Stimulated activated CD8-positive, alpha-beta memory T cell treated with anti-CD3 and anti-CD28 coated beads, Interleukin-15, amount 100 ng/mL, for 1 hour (primary cell): ENCODE measurements at places on chromosomes 7 and 10.
A peak's percentile ranks its signal among the peaks of the same experiment; 100 is the strongest.

- peak; percentile 71 for DNase-seq
Measured at GRCh38 chr10:102072673-102073527, 7.8 kb downstream of the HPS6 start.

DNA sequence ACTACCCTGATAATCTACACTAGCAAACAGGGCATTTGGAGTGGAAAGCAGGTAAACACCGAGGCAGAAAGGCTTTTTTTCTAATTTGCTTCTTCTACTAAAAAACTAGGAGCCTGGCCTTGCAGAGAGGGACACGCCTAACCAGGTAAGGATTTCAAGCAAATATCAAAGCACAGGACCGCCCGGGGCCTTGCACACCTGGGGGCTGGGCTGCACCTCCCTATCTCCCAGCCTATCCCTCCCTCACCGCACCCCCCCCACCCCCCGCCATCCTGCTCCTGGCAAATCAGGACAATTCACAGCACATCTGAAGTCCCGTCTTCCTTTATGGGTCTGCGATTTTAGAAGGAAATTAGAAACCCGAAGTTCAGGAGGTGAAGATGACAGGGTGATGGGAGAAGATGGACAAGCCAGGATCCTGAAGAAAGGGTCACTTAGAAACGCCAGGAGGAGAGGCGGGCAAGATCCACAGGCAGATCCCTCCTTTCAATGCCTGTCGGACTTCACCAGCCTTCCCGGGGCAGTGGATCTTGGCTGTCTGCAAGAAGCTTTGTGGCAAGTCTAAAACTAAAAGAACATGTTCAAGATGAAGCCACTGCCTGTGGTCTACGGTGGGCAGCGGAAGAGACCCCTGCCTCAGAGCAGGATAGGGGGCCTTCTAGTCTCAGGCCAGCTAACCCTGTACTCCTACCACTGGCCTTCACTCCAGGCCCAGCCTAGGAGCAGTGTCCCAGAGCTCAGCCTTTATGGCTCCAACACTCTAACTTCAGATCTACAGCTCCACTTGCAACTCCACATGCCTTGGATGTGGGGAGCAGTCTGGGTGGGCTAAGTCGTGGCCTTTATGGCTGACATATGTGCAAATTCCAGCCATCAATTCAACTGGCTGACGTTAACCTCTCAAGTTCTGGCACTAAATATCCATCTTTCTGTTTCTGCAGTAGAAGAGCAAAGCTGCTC, 43.9 kb downstream of the TNS3 start:
- no peak for DNase-seq

GRCh38 chr10:90447831-90448230, 410.0 kb downstream of the HTR7 start:
- DNase-seq, result no peak

DNA sequence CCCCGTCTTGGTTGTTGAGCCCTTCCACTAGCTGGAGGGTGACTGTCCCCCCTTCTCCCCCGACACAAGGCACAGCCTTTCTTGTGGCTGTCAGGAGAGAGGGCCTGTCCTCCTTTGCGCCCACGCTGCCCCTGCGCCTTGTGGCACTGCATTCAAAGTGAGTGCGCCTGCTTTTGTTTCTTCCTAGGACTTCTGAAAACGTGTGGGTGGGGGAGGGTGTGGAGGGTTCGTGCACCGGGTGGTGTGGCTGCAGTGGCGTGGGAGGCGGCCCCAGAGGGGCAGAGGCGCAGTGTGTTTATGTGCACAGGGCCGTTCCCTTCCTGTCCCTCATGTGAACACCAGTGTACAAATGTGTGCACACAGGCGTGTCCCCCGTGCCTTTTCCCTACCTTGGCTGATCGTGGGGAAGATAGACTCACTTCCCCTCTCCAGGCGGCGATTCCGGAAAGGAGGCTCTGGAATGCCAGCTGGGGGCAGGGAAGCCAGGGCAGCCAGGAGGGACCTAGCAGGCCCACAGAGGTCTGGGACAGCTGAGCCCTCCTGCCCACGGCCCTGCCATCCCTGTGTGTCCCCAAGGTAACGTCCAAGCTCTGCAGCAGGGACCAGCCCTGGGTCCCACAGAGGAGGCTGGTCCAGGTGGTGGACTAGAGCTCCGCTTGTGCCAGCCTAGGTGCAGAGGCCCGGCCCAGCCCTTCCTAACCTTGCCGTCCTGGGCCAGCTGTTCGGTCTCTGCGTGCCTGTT, 88.8 kb downstream of the LHPP start:
- DNase-seq, result no peak

GRCh38 chr7:144830811-144831210, 5.0 kb downstream of the TPK1 start:
- DNase-seq, result no peak

DNA sequence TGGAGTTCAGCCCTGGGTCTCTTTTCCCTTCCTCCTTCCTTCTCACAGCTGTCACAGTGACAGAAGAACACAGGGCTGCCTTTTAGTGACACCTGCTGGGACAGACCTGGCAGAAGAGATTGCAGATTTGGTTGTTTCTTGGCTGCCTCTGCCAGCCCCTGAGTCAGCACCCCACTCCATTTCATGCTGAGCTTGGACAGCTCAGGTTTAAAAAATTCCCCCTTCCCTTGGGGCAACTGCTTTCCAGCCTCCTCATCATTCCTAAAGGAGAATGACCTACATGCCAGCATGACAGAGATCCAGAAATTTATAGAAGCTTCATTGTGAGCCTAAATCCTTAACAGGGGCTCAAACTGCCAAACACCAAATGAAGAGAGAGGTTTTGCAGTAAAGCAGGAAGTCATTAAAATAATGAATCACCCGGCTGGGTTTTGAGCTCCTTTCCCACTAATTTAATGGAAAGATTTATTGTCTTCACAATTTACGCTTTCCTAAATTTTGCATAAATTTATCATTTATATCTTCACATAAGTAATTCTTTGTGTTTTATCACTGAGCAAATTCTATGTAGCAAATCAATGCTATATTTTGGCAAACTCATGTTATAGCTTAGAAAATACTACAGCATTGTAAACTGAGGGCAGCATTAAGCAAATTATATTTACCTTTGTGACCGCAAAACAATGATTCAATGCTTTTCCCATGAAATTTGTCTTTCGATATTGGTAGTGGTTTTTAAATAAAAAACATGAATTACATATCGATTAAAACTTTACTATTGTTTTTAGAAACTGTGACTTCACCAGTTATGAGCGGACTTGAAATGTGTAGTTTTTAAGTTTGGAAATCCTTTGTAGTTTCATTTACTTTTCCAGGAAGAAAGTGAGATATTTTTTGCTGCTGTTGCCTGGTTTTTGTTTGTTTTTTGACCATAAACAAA, 399.5 kb upstream of the ANKRD30A start:
- no peak for DNase-seq

DNA sequence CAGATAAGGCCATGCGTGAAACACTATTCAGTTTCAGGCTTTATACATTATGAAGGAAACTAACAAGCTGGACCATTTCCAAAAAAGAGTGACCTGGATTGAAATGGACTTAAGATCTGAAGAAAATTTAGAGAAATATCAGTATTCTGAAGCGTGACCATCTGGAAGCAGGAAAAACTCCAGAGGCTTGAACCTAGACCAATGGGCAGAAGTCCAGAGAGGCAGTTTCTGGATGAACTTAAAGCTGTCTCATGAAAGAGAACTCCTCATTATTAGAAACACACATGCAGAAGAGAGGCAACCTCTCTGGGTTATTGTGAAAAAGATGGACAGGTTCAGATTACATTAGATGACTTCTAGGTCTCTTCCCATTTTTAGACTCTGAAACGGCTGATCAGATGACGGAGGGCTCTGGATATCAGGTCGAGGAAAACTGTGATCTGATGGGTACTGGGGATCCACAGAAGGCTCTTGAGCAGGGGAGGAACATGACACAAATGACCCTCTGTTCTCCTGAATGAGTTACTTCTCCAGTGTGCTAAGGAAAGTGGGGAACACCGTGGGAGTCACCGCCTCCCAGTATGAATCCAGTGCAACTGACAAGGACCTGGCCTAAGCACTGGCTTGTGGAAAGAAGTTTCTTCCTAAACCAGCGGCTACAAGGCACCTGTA, 116.5 kb downstream of the SPDYE5 start:
- no peak for DNase-seq

- no peak for DNase-seq
Measured at GRCh38 chr10:70985824-70986622, 97.7 kb upstream of the PCBD1 start.

- DNase-seq, result no peak
Measured at GRCh38 chr10:82149674-82150073, 274.7 kb downstream of the NRG3 start.

- no peak for DNase-seq
Measured at GRCh38 chr7:55288070-55288824, 76.9 kb upstream of the LANCL2 start.

DNA sequence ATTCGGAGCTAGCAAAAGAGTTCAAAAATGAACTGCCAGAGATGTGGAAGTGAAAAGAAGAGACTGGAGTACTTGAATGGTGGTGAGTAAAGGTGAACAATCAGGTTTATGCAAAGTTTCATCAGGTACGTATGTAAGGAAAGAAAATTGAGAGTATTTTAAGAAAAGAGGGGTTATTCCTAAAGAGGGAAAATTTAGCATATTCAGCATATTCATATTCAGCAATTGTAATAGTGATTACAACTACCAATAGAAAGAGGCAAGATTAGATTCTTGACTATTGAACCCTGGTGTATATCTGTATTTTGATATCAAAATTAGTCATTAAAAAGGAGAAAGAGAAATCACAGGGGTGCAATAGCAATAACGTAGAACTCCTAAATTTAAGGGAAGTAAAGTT, 100.9 kb downstream of the TES start:
- no peak for DNase-seq

DNA sequence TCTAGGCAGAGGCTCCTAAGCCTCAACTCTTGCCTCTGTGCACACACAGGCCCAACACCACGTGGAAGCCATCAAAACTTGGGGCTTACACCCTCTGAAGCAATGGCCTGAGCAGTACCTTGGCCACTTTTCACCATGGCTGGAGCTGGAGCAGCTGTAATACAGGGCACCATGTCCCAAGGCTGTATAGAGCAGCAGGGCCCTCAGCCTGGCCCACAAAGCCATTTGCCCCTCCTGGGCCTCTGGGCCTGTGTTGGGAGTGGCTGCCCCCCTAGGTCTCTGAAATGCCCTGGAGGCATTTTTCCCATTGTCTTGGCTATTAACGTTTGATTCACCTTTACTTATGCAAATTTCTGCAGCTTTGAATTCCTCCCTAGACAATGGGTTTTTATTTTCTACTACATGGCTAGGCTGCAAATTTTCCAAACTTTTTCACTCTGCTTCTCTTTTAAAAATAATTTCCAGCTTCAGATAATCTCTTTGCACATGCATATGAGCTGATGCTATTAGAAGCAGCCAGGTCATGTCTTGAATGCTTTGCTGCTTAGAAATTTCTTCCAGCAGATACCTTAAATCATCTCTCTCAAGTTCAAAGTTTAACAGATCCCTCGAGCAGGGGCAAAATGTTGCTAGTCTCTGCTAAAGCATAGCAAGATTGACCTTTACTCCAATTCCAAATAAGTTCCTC, 5.7 kb upstream of the CCDC201 start:
- no peak for DNase-seq

DNA sequence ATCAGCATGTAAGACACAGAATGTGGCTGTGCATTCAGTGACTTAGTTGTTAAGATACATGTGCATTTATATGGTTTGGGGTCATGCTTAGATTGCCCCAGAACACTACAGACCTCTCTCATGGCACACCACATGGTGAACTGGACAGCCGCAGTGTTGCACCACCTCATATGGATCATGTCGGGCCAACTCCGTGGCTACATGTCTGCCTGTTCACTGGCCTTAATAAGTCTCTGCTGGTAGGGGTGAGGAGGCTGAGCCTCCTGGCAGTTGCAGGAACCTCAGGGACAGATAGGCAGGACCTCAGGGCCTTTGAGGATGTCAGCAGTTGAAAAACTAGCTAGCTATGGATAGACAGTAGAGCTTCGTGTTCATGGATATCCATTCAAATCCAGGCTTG, 751.0 kb downstream of the GRID1 start:
- no peak for DNase-seq

DNA sequence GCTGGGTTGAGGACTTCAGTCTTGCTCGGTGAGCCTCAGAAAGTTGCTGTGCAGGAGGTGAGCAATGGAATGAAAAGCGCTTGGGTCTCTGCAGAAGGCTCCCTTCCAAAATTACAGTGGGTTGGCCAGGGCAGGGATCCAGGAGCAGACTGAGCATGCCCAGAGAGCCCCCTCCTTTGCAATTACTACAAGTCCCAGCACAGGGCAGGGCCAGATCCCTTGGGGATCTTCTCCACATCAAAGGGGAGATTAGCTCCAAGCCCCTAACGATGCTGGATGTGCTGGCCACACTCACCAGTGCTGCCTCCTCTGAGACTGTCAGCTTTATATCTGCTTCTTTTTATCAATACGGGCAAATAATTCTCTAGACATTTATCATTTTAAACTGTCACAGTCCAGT, 337.5 kb downstream of the RPS24 start:
- DNase-seq, result no peak

GRCh38 chr7:537911-538634, 18.4 kb upstream of the PDGFA start:
- DNase-seq, result no peak

GRCh38 chr10:20006169-20006870, 190.1 kb downstream of the PLXDC2 start:
- DNase-seq, result no peak

- DNase-seq, result no peak
Measured at GRCh38 chr7:90595342-90595800, 750 bp upstream of the CDK14 start.

DNA sequence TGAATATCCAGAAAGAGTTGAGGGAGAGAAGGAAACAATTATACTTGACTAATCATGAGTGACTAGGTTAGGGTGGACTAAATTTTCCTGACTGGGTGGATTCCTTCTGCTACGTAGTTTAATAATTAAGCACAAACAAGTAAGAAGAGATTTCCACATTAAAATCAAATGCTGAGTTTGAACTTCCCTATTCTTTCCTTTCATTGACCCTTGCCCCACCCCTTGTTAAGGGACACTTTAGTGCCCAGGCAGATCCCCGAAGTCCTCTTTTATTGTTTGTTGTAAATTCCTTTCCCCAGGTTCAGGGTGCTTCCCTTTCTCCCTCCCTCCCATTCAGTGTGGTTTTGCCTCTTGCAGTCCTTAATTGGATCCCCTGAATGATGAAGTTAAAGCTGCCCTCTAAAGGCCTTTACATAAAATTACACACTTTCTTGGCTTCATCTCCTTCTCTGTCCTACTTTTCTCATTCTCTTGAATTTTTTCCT, 8.8 kb upstream of the SPAM1 start:
- no peak for DNase-seq

GRCh38 chr7:118006979-118007378, 133.7 kb upstream of the CTTNBP2 start:
- DNase-seq, result no peak

GRCh38 chr7:39094731-39095130, 117.0 kb downstream of the POU6F2 start:
- DNase-seq, result no peak

- DNase-seq, result no peak
Measured at GRCh38 chr7:116829041-116829440, 33.3 kb upstream of the CAPZA2 start.

GRCh38 chr7:94472608-94473007, 37.0 kb upstream of the CASD1 start:
- no peak for DNase-seq

GRCh38 chr10:30422981-30423654, 10.9 kb upstream of the MAP3K8 start:
- DNase-seq, result no peak
